Mesothelial cell of epicardium (in vitro differentiated cells): ENCODE measurements at places on chromosomes 11 and 22.
A peak's percentile ranks its signal among the peaks of the same experiment; 100 is the strongest.

DNA sequence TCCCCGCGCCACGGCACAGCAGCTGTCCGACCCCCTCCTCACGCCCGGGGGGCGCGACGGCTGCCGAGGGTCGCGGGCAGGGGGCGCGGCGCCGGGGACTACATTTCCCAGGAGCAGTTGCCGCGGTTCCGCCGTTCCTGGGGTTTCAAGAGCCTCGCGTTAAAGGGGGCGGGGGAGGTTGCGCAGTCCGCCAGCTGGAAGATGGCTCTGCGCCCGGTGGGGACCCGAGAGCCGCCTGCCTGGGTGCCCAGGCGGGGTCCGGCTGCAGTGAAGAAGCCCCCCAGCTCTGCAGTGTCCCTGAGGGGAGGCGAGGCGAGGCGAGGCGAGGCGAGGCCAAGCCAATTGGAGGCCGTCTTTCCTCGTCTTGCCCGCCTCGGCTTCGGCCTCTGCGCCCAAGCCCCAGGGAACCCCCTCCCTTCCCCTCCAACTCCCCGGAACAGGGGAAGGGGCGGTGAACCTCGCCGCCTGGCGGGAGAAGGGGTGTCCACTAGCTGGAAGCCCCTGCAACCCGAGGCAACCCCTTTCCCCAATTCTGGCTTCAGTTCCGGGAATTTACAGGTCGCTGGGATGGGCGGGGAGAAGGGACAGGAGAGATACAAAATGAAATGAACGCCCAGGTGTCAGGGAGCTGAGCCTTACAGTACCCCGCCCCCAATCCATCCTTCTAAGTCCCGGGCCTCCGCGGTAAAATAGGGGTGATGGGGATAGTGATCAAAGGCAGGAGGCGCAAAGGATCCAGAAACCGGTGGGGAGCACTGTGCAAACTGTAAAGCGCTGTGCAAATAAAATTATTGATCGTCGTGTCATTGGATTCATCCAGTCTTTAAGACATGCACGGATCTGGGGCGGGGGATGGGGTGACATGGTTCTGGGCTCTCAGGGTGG lies 5.2 kb upstream of the GCAT start:
- no peak for DNase-seq

GRCh38 chr11:28259177-28259843 lies 151.1 kb downstream of the METTL15 start:
- DNase-seq = no peak

GRCh38 chr22:38303974-38304373 lies 13.3 kb downstream of the CSNK1E start:
- DNase-seq = no peak

DNA sequence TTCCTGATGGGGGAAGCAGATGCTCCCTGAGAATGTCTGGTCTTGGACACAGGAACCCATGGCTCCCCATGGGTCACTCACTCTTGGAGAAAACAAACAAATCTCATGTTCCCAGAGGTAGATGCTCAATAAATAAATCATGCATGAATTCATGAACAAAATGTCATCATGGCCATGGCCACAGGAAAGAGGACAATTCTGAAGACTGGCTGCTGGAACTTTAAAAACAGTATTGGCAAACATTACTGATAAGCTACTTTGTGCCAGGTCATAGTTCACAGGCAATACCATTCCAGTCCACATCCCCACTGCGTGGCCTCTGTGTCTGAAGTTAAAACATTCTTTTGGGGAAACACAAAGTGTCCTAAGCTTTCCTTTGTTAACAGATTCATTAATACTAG lies 9.2 kb upstream of the SMIM35 start:
- DNase-seq = no peak

DNA sequence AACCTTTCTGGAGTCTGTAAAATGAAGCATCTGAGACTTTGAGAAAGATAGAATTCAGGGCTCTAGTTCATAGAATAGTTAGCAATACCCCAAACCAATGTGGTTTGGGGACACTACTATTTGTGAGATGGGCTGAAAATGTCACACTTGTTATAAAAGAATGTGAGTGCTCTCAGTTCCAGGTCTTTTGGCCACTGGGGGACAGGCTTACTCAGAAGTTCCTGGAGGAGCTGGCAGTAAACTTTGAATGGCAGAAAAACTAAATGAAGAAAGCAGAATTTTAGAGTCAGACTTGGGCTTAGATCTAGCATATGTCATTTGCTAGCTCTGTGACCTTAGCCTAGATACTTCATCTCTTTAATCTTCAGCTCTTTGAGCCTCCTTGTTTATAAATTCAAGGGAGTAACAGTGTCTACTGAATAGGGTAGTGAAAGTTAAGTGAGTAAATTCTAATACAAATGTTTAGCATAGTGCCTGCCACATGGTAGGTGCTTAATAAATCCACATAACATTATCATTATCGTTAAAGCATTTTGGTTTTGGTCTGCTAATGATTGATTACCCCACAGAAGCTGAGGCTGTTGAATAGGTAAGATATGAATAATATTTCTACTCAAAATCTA lies 3.7 kb downstream of the LYVE1 start:
- no peak for DNase-seq

DNA sequence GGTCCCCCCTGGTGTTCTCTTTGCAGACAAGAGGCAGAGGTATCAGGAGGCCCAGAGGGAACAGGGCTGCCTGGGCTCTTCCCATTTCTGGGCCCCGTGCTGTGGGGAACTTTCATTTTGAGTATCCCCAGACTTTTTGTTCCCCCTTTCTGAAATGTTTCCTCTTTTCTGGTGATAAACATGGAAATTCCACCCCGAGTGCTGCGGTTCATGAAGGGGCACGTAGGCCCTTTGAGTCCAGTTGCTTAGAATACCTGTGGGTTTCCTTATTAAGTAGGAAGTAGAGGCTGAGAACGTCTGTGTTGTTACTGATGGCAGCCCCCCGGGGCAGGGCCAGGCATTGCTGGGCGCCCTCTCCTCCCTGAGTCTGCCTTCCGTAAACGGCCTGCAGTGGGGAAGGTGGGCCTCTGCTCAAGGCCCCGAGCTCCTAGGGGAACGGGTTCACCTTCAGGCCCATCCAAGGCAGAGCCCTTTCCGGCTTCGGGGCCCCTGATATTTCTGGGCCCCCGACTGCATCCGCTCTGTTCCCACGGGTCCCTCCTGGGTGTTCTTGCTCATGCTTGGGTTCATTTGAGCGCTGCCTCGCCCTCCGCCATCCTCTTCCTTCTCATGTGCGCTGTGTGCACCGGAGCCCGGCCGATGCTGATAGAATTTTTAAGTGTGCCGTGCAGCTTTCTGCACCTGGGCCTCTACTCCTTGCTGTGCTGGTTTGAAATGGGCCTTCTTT lies 12.0 kb downstream of the TBC1D22A start:
- no peak for DNase-seq

DNA sequence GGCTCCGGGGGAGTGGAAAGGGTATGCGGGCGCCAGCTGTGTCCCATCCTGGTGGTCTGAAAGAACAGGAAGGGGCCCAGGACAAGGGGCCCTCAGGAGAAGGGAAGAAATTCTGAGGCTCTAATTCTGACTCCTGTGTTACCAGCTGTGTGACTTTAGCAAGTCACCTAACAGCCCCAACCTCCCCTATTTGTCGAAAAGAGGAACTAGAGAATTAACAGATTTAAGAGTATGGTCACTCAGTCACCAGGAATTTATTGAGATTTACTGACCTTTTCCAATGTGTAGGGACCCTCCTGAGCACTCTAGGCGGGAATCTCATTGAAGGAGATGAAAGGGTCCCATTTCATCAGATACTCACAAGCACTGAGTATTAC lies 14.6 kb downstream of the RPS6KA4 start:
- no peak for DNase-seq

GRCh38 chr11:73990730-73991129 lies 8.1 kb upstream of the UCP2 start:
- DNase-seq = no peak

DNA sequence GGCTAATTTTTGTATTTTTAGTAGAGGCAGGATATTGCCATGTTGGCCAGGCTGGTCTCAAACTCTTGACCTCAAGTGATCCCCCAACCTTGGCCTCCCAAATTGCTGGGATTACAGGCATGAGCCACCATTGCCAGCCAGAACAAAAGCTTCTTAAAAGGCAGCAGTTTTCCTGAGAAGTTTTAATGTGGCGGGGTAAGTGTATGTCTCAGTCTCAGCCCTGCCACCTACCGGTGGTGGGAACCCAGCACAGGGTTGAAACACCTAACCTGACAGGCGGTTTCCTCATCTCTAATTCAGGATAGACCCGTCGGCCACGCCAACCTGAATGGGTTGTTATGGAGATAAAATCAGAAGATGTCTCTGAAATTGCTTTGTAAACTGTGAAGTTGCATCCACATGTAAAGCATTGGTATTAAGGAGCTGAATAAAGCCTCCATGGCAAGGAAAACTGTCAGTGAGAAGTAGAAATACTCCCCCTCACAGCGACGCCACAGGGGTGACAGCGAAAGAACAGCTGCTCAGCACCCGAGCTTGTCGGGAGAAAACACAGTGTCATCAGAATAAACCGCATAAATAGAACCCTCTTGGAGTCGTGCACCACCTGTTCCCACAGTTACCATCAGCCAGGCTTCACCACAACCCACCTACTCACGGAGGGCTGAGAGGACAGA lies 165.9 kb upstream of the NCAM1 start:
- no peak for DNase-seq

DNA sequence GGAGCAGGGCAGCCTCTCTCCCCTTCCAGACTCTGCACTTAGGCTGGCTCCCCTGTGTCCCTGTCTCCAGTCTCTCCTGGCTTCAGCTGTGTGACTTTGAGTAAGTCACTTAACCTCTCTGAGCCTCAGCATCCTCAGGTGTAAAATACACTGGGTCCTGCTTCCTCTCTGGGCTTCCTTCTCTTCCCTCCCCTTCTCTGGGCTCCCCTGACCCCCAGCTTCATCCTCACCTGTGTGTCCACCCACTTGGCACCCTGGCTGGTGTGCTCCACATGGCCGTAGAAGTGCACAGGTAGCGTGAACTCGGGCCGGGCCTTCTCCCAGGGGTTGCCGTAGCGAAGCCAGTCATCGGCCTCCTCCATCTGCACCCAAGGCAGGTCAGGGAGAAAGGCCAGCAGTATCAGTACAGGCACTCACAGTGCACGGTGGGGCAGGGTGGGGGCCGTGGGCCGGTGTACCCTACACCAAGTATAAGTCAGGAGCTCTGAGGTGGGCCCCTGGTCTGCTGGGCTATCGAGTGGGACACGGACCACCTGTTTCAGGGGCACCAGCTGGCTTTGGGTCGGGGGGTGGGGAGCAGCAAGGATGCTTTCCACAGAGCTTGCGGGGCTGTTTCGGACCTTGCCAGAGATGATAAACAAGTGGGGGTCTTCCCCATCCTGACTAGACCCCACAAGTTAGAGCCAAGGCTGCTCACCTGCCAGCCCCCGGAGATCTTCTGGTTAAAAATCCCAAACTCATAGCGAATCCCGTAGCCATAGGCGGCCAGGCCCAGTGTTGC lies 2.0 kb downstream of the PYGM start:
- no peak for DNase-seq

DNA sequence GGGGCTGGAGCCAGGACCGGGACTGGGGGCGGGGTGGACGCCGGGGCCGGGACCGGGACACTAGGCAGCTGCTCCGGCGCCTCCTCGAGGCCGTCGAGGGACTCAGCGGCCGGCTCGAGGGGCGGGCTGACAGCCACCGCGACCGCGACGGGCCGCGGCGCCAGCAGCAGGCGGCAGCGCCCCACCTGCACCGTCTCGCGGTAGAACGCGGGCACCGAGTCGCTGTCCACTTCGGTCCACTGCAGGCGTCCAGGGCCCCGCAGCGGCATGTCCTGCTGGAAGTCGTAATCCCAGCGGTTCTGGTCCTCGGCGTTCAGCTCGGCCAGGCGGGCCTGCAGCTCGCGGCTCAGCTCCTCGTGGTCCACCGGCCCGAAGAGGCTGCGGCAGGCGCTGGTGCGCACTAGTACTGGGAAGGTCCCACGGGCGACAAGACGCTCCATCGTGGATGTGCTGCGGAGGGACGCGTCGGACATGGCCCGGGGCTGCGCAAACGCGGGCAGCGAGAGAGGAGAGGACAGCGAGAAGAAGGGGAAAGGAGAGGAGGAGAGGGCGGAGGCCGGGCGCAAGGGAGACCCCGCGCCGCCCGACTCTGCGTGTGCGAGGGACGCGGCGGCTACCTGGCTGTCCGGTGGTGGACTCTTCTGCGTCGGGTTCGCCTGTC lies 428 bp downstream of the CDKN1C start:
- peak; percentile 66 for DNase-seq
